ENCODE measurements at places on chromosomes 16 and 17.

- DNase-seq, result peak; percentile 29
Measured at GRCh38 chr17:81456798-81457197, 55.8 kb downstream of the ACTG1 start.

DNA sequence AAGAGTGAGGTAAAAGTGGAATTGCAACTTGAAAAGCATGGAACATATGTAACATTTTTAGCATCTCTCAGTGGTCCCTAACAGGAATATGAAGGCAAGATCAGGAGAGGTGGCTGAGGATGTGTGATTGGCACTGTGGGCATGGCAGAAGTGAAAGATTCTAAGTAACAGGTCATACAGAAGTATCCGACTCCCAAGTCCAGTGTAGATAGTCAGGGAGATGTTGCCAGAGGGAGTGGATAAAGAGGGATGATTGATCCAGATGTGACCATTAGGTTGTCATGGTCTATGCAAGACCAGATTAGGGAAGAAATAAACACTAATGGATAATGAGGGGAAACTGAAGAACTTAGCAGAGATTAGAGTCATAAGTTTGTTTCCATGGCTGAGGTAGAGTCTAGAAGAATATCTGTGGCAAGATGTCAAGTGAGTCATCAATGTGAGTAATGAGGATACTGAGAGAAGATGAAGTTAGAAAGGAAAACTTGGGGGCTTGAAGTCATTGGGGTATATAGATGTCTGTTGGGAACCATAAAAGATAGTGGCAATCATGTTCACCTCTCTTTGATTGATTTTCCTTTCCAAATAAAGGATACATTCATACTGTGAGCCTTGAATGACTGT lies 23.9 kb upstream of the CAPNS2 start:
- DNase-seq, result no peak

DNA sequence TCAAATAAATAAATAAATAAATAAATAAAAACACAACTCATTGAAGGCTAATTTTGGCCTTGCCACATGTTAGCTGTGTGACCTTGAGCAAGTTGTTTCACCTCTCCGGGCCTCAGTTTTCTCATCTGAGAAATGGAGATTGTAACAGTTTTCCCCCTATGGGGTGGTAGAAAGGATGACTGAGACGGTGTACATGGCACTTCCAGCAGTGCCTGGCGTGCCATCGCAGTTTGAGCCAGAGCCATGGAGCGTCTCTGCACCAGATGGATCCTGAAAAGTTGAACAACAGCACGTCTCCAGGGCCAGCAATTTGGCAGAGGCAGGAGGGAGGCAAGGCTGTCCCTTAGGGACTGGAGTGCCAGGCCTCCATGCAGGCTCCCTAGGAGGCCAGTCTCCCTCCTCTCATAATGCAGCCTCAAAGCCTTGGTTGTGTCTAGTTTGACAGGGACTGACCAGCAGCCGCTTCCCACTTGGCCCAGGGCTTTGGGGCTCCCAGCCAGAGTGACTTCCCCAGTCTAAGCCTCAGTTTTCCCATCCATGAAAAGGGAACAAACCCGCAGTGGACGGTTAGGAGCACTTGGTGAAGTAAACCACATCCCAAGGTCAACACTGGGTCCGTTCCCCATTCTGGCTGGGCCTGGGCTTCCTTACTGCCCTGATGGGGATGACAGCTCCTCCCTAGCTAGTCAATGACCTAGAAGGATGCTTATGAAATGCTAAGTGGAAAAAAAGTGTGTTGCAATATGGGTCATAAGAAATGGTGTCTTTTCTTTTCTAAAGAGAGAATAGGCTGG lies 19.3 kb downstream of the SOCS1 start:
- no peak for DNase-seq

DNA sequence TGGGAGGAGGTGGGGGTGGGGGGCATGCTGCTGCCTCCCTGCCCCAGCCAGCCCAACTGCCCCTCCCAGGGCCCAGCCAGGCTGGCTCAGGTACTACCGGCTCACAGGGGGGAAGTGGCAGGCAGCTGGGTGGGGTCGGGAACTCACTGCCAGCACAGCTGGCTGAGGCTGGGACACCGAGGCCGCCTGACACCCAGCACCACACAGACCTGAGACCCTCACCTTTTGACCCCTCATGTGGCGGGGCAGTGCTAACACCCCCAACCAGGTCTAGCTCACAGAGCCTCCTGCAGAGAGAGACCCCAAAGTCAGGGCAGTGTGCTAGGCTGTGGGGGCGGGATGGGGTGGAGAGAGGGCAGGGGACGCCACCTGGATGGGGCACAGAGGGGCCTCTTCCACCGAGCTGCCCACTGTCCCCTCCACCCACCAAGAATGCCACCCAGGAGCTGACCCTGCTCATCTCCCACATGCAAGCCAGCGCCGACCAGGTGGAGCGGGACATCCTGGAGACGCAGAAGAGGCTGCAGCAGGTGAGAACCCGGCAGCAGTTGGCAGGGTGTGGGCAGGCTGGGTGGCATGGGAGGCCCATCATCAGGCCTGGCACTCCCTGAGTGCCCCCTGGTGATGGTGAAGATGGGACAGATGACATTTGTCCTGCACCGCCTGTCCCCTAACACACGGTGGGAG lies 3.0 kb downstream of the EVPLL start:
- DNase-seq, result no peak

- DNase-seq, result no peak
Measured at GRCh38 chr16:8776129-8776584, 21.3 kb downstream of the TMEM186 start.

DNA sequence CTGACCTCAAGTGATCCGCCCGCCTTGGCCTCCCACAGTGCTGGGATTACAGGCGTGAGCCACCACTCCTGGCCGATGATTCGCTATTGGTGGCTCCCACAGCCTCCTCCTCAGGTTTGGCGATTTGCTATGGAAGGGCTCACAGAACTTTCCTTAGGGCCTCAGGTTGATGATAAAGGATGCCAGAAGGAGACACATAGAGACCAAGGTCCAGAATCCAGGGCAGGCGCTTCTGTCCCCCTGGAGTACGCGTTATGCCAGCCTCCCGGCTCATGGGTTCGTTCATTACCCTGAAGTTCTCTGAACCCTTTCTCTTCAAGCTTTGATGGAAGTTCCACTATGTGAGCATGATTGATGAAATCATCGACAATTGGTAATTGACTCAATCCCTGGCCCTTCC lies 19.9 kb downstream of the LGALS3BP start:
- DNase-seq, result no peak

GRCh38 chr16:1014771-1015495 lies 33.4 kb downstream of the SOX8 start:
- no peak for DNase-seq

- DNase-seq, result peak; percentile 62
Measured at GRCh38 chr17:42459801-42460281, 1.2 kb downstream of the ATP6V0A1 start.

GRCh38 chr16:54928411-54929089 lies 2.1 kb upstream of the IRX5 start:
- DNase-seq, result peak; percentile 76

- no peak for DNase-seq
Measured at GRCh38 chr16:70737377-70738082, 51.7 kb upstream of the MTSS2 start.

DNA sequence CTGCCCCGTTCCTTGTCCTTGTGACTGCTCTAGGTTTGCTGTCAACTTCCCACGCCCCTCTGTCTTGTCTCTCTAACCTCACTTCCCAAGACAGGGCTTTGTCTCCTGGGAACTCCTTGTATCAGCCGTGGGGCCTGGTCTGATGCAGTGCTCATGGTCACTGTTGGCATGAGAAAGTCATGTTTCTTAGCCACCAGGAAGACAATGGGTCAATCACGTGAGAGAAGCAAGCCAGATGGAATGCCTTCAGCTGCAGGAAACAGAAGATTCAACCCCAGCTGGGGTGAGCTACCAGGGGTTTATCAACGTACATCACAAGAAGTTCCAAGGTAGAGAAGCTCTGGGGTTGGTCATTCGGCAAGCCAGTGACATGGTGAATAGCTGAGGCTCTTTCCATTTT lies 116.6 kb downstream of the IRF8 start:
- no peak for DNase-seq

GRCh38 chr17:82487910-82488309 lies 29.4 kb downstream of the NARF start:
- DNase-seq, result no peak

GRCh38 chr16:87842209-87842869 lies 27.0 kb downstream of the SLC7A5 start:
- no peak for DNase-seq

DNA sequence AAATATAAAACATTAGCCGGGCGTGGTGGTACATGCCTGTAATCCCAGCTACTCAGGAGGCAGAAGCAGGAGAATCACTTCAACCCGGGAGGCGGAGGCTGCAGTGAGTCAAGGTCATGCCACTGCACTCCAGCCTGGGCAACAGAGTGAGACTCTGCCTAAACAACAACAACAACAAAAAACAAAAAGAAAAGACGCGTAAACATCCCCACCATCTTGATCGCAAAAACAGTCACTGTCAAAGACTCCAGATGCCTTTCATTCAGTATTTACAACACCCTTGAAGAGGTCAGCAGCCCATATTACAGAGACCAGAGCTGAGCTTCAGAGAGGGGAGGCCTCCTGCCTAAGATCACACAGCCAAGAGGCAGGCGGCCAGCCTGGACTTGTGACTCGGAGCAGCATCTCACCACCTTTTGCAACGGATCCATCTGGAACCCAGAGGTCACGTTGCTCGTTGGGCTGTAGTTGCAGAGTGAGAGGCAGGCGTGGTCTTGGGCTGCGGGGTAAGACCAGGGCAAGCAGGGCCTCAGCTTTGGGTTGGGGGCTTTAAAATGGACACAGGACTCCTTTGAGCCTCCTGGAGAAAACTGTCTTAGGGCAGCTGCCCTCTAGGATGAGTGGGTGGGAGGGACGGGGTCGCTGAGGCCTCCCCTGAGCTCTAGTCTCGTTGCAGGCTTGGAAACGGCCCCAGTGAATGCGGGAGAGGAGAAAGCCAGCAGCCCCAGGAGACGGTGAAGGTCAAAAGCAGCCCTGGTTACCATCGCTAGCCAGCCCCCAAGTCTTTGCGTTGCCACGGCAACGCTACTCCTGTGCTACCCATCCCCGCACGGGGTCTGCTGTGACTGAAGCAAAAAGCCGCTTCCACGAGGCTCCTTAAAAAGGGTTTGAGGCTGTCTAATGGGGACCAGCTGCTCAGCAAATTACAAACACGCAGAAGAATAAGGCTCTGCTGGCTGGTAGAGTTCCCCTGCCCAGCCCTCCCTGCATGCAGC lies 26.1 kb downstream of the LGALS3BP start:
- no peak for DNase-seq

DNA sequence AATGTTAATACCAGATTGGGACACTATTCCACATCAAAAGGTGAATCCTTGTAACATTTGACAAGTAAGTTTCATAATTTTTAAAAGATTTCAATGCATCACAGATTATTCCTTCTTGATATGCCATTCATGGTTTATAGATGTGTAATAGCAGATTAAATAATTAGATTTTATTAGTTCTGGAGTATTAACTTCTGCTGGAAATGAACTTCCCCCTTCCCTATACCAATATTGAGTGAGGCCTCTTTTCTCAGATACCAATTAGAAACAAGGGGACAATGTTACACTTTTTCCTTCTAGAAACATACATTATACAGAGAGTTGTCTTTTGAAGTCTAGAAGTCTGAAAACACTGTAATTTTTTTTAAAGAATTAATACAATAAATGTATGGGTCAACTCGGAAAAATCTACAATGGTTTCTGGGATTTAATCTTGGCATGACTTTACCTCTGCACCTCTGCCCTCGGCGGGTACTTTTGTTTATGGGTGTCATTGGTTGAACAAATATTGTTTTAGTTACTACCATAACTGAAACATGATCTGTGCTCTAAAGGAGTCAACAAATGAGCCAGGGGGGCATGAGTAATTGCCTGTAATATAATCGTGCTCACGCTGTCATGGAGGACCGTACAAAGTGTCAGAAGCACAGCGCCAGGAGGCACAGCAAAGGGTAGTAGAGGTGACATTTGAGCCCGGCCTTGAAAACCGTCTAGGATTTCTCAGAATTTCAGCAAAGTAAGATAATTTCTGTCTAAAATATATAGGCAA lies 8.2 kb downstream of the LRRC37B start:
- no peak for DNase-seq
